GM04503 (cell line): ENCODE measurements at places on chromosomes 5 and 9.
A peak's percentile ranks its signal among the peaks of the same experiment; 100 is the strongest.

- no peak for DNase-seq
Observed at GRCh38 chr9:70107558-70107957, 63.9 kb downstream of the MAMDC2 start.

DNA sequence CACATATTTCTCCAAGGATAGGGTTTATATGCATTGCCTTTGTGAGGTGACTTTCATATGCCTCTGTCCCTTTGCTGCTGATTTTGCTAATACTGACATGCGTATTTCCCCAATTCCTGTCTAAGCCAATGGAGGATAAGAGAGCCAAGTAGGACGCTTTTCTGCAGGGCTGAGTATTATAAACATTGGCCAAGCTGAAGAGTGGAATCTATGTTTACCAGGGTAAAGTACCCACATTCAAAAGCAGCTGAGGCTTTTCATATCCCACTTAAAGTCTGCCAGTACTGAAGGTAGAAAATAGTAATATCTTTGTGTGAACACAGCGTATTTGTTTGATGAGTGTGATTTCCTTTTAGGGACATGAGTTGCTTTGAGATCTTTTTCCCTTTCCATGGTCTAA, 128.8 kb upstream of the GPR151 start:
- DNase-seq: no peak

DNA sequence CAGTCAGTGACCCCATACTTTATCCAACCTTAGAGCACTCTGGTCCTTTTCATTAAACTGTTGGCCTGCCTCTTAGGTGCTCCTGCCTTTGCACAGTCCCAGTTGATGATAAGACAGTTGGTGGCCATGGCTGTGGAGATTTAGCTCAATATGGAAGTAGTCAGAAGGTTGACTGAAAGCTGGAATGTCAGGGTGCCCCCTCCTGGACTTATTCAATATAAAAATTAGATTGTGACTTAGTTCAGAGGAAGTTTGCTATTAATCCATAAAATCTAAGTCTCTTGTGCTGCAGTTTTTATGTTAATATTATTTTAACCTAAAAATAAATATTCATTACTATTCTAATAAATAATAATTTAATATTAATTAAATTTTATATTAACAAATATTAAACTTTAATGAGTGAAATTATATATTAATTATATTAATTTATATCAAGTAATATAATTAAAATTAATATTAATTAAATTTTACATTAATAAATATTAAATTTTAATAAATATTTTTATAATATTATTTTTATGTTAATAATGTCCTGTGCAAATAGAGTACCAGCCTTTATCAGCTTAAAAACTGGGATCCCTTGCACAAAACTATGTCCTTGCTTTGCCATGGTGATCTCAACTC, 77.7 kb upstream of the ADAMTSL1 start:
- DNase-seq: no peak

- no peak for DNase-seq
Observed at GRCh38 chr5:39209924-39210323, 9.4 kb downstream of the FYB1 start.

- no peak for DNase-seq
Observed at GRCh38 chr5:7894439-7894838, 25.5 kb downstream of the MTRR start.

GRCh38 chr5:134758176-134758503, 439 bp upstream of the DDX46 start:
- no peak for DNase-seq

- DNase-seq: no peak
Observed at GRCh38 chr5:115170134-115170928, 623 bp upstream of the TRIM36 start.

DNA sequence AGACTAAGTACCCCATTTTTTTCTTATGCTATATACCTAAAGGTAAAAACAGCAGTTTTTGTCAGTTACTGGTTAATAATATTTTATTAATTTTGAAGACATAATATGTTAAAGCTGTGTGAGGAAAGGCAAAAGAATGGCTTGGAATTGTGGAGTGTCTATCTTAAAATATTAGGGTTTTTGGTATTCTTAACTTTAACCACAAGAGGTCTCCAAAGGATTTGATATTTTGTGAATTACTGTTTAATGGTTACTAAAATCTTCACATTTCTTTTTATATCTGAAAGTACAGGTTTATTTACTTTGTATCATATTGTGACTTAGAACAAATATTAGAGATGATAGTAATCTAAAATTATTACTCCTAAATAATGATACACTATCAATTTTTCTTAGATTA, 32.0 kb upstream of the DHFR start:
- no peak for DNase-seq

DNA sequence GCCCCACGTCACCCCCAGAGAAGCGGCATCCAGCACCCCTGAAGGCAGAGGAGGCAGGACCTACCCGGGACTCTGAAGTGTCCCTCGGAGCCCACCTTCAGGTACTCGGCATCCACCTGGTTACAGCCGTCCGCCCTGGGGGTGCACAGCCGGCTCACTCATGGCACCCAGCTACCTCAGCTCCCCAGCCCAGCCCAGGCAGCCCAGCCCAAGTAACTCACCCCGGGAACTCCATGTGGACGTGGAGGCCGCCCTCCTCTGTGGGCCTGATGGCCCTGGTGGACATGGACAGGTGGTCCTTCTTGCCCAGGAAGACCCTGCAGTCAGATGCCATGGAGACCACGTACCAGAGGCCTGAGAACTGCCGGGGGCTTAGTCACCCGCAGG, 676 bp downstream of the LCN15 start:
- no peak for DNase-seq

GRCh38 chr5:54242297-54242696, 68.1 kb downstream of the ARL15 start:
- no peak for DNase-seq

GRCh38 chr9:112299514-112299913, 33.9 kb downstream of the PTBP3 start:
- DNase-seq: peak; percentile 20

- no peak for DNase-seq
Observed at GRCh38 chr9:10678790-10679189, 66.0 kb upstream of the PTPRD start.

- DNase-seq: no peak
Observed at GRCh38 chr9:4020038-4020754, 279.7 kb downstream of the GLIS3 start.

GRCh38 chr9:107422189-107423185, 67.1 kb downstream of the KLF4 start:
- no peak for DNase-seq

DNA sequence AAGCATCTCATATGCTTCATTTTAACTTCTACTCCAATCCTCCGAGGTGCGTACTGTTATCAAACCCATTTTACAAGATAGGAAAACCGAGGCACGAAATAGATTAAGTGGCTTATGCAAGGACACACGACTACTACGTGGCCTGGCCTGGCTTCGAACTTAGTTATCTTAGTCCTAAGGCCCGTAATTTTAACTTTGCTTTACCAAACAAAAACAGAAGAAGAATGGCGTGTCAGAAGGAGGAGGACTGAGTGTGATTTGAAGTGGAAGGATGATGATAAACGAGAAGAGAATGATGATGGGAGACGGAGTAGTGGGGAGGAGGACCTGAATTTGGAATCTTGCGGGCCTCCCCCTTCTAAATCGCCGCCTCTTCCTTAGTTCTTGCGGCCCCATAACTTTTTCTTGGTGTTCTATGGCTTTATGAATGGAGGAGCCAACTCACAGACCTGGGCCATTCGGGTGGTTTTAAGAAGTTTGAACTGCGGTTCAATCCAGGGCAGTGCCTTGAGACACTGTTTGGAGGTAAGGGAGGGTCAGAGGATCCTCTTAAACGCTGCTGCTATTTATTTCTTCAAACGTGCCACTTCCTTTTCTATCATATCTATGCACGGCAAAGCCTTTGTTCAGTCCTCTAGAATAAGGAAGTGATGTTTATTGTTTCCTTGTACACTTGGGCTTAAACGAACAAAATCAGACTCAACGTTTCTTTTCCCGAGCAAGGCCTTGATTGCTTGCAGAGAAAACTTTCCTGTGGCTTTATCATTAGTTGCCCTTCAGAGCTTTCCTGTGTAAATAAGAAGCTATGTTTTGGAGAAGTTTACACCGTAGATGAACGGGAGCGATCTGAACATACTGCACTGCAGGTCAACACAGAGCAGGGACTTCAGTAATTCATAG, 795 bp downstream of the CNOT8 start:
- DNase-seq: no peak

DNA sequence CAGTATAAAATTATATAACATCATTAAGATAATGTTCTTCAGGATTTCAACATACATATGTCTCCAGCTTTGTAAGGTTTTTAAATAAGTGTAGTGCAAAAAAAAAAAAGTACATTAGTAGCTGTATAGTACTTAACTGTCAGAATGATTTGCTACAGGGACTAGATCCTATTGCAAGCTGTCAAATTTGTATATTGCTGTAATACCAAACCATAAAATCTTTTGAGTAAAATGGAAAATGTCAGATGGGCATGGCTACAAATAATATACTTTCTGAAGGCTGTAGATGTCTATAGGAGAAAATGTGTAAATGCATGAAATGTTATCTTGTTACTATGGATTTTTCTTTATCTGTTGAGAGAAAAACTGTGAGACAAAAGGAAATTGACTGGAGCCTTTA, 298.5 kb downstream of the KDM4C start:
- DNase-seq: no peak

DNA sequence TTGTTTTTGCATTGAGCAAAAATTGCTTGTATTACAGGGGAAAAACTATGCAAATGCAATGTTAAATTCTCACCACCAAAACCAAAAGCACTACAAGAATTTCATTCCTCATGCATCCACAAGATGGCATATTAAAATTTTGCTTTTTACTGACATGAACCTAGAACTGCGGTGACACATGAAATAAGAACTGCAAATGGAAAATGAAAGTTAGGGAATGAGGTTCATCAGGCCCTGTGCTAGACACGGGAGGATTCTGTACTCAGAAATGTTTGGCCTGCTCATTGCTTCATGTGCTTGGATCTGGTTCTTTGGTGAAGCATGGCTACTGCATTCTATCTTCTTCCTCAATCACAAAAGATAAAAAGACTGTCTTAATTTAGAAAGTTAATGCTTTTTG, 9.1 kb upstream of the RFK start:
- peak; percentile 75 for DNase-seq

GRCh38 chr5:34609951-34610441, 46.1 kb upstream of the RAI14 start:
- DNase-seq: no peak

- DNase-seq: no peak
Observed at GRCh38 chr9:133711428-133712220, 26.5 kb downstream of the SARDH start.

- DNase-seq: no peak
Observed at GRCh38 chr9:77673941-77674791, 26.0 kb upstream of the GNA14 start.

DNA sequence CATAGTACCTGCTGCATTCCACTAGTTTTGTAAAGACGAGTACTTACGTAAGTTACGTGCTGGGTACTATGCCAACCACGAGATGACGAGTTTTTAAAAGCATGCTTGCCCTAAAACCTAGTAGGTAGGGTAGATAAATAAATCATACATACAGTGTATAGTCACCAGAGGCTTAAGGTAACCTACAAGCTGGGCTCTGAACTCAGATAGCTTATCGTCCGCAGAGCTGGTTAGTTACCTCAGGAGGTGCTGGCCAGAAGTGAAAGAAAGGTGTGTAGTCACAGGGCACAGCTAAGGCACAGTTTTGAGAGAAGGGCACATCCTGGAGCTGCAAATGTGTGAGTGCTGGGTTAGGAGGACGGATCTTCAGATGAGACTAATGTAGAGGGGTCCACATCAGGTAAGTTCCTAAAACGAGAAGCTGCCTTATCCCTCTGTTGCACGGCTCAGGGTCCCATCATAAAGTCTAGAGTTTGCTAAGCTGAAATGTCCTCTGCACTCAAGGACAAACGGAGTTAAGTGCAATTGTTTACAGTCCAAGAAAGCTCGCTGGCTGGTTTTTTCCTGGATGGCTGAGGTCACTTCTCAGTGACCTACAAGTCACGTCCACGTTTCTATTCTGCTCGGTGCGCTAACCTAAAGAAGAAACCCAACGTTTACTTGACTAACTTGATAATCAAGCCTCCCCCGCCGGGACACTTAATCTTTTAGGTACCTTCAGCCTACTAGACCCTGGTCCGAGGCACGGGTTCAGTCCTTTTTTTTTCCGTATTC, 1.1 kb upstream of the SNX24 start:
- DNase-seq: no peak

DNA sequence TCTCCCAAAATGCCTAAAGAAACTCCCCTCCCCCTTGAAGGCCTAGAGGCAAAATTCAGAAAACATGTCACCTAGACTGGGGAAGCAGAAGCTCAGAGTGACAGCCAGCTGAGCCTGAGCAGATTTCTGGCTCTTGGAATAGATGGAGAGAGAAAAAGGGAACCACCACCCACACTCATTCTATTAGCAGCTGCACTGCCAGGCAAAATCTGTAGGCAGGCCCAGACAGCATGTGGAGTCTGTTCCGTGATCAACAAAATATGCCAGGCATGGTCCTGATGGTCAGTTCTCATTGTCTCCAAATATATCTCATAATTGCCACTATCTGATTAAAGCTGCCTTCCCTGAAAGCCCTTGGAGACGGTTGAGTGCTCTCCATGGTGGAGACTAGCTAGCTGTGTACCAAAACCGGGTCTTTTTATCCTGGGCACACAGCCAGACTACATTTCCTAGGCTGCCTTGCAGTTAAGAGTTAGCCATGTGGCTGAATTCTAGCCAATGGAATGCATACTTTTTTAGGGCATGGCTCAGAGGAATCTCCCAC, 131.7 kb upstream of the GPR151 start:
- DNase-seq: no peak

DNA sequence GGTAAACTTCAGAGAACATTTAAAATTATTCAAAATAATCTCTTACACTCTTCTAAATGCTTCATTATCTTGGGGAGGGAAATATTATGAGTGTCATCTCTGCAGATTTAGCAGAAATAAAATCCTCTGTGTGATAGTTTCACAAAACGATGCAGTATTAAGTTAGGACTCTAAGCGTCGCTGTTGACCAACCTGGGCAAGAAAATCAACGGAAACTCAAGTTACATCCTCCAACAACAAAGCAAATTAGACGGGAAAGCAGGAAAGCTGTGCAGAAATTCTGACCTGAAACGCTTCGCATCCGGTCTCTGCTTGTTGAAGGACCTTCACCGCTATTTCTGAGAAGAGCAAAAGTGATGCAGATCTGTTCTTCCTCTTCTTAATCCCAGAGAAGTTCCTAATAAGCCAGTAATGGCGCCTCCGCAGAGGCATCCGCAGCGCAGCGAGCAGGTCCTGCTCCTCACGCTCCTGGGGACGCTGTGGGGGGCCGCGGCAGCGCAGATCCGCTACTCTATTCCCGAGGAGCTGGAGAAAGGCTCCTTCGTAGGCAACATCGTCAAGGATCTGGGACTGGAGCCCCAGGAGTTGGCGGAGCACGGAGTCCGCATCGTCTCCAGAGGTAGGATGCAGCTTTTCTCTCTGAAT, at the start of gene PCDHGA6:
TSS of gene PCDHGA6 (plus strand) at position 219 of the 645 bp plus-strand sequence. CDS start at position 412, 193 bp downstream.
- peak; percentile 15 for DNase-seq

DNA sequence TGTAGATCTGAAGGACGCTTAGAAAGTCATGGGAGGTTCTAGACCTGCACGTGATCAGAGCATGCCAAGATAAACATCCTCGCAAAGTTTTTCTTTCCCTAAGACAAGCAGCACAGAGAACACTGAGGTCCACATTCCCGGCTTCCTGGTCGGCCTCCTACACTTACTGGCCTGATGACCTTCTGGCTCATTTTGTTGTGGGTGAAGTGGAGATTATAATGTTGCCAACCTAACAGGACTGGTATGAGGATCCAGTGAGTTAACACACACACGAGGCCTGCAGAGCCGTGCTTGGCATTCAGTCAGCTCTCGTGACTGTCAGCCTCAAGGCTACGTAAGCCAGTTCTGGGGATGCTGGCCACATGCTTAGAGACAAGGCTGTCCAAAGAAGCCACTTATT, 186.0 kb downstream of the TENT4A start:
- peak; percentile 1 for DNase-seq

- DNase-seq: no peak
Observed at GRCh38 chr5:74993743-74994142, 58.6 kb downstream of the GCNT4 start.
